M059J (cell line): ENCODE measurements at places on chromosomes 6 and 20.

GRCh38 chr6:25629198-25629576 is 22.8 kb upstream of the SCGN start:
- DNase-seq, result no peak

GRCh38 chr6:47129129-47129528 is 87.0 kb upstream of the ADGRF1 start:
- DNase-seq, result no peak

DNA sequence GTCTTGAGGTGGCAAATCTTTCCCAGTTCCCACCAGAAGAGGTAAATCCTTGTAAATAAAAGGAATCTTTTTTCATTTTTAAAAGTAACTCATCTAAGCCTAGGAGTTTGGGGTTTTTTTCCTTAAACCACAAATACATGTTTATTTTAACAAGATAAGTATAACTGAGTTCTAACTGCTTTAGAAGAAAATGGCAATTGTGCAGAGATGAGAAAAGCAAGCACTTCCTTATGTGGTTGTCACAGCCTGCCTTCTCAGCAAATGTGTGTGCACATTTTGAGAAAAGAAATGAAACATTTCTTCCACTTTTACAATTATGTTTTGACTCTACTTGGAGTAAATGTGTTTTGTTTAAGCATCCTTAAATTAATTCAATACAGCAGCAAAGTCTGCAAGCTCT is 17.7 kb downstream of the HCK start:
- peak; percentile 36 for DNase-seq

- DNase-seq, result peak; percentile 93
These were observed 309.9 kb upstream of the CDYL start for GRCh38 chr6:4466261-4466660.

DNA sequence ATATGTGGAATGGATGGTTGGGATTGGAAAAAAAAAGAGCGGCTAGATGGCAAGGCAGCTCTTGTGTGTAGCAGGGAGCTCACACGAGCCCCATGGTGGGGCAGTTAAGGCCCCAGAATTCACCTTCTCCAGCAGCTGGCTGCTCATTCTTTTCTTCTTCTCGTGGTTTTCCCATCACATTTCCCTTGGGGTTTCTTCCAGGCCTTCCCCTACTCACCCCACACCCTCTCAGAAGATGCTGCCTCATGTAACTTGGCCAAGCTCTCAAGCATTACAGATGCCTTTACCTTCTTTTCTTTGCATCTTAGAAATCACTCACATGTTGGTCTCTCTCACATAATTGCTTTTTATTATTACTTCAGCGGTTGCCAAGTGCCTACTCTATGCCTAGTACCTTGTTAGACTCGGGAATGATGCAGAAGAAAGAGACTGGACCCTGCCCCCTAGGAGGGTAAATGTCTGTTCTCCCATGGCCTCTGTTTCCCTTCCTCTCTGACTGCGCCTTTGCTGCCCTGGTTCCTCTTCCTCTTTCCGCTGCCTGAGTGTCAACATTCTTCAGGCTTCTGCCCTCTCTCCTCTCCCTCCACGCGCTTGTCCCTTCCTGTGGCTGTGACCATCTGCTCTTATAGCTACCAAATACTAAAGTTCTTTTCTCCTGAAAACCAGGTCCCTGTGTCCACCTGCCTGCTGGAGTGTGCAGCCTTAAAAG is 28.6 kb downstream of the PPARD start:
- no peak for DNase-seq

DNA sequence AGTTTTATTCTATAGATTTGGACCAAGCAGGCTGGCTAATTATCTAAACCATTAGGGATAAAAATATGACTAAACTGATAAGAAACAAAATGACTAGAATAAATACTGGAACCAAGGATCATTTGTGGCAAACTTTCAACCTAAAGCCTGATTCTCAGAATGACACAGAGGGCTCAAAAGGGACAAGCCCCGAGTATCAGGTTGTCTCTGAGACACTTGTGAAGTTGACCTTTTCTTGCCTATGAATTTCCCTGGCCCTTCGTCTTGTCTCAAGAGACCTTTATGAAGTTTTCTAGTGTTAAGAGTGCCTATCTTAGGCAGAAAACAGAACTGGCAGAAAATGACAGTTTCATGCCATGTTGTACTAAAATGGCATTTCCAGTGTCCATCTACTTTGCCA is 68.3 kb downstream of the IMPG1 start:
- DNase-seq, result no peak

DNA sequence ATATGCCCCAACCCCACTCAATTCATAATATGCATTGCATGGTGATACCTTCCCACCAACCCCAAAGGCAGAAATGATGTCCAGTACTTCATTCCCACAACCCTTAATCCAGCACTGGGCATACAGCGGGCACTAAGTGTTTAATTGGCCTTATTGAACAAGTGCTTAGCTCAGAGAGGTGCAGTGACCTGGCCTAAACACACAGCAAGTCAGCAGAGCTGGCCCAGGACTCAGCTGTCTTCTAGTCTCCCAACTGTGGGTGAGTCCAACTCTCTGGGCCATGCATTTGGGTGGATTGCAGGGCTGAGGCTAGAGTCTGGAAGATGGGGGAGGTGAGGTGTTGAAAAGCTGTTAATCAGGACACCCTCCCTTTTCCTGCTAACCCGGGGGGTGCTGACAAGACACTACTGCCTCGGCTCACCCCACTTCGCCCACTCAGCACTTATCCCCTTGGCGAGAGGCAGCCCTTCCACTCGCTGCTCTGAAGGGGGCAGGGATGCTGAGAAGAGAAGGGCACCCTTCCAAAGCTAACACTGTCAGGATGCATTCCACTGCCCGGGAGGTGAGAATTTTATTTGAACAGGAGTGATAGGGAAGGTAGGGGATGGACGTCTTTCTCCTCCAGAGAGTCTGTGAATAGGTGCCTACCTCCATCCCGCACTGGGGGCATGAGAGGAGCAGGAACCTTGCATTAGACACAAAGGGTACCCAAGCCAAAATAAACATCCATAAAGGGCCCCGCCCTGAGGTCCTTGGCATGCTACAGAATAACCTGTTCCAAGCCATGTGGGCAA is 14.2 kb downstream of the KCNK5 start:
- DNase-seq, result no peak

DNA sequence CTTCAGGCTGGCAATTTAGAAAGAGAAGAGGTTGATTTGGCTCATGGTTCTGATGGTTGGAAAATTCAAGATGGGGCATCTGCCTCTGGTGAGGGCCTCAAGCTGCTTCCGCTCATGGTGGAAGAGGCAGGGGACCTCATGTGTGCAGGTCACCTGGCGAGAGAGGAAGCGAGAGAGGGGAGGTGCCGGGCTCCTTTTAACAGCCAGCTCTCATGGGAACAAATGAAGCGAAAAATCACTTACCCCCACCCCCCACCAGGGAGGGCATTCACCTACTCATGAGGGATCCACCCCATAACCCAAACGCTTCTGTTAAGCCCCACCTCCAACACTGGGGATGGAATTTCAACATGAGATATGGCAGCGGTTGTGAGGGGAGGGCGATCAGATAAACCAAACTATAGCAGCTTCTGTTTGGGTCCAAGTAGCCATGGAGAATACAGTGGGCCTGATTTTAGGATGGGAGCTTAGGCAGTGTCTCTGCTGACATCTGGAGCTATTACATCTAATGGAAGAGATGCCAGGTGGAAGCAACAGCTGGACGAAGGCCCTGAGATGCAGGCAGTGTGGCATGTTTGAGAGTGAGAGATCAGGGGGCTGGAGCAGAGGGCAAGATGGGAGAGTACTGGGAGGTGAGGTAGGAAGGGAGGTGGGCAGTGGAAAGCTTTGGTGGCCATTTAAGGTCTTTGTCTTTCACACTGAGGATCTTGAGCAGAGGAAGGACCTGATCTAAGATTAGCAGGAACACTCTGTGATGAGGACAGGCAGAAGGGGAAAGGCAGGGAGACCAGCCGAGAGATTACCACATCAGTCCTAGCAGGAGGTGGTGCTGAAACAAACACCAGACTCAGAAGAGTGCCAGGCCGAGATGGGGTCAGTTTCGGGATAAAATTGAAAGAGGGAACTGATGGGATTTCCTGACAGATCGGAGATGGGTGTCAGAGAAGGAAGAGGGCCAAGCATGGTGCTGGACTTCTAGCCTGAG is 161.8 kb downstream of the NFATC2 start:
- DNase-seq, result no peak

GRCh38 chr20:51529758-51530157 is 12.8 kb downstream of the NFATC2 start:
- no peak for DNase-seq

DNA sequence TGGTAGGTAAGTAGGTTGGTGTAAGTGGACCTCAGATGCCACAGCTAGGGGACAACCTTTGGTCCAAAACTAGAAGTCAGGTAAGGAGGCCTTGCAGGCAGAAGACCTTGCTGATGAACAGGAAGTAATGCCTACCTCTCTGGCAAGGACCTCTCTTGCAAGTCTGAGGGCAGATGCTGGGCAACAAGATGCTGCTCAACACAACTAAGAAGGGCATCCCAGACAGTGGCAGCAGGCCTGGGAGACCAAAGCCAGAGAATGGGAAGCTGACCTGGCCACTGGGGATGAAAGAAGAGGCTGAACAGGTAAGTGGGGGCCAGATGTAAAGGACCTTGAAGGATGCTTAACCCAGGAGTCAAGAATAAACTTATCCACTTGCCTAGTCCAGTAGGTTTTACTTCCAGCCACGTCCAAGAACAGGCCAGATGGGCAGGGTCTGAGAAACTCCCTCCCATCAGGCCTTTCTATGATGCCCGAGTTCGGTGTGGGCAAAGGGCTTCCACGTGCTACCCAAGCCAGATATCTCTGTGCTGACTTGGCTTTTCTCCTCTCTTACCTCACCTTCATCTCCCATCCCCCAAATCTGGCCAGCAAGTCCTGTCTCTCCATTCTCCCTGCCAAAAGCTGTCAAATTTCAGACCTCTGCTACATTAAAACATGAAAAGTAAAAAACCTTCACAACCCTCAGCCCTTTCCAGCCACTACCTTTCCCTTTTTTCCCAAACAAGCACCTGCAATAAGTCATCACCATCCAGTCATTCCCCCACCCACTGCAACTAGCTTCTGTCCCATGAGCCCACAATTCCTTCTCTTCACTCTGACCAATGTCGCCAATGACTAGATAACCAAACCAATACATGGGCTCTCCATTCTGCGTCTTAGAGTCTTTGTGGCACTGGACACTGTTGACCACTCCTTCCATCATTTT is 11.5 kb upstream of the PLCG1 start:
- no peak for DNase-seq

DNA sequence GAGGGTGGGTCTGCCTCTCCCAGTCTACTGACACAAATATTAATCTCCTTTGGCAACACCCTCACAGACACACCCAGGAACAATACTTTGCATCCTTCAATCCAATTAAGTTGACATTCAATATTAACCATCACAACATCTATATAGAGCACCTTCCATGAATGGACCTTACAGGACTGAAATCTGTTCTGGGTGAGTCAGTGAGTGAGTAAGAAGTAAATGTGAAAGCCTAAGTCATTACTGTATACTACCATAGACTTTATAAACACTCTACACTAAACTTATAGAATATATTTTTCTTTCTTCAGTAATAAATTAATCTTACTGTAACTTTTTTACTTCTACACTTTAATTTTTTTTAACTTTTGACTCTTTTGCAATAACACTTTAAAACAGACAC is 993.8 kb upstream of the MAP3K7 start:
- DNase-seq, result no peak

GRCh38 chr20:39103732-39104131 is 141.6 kb downstream of the DHX35 start:
- peak; percentile 29 for DNase-seq

GRCh38 chr20:48571949-48572847 is 255.6 kb downstream of the PREX1 start:
- no peak for DNase-seq

DNA sequence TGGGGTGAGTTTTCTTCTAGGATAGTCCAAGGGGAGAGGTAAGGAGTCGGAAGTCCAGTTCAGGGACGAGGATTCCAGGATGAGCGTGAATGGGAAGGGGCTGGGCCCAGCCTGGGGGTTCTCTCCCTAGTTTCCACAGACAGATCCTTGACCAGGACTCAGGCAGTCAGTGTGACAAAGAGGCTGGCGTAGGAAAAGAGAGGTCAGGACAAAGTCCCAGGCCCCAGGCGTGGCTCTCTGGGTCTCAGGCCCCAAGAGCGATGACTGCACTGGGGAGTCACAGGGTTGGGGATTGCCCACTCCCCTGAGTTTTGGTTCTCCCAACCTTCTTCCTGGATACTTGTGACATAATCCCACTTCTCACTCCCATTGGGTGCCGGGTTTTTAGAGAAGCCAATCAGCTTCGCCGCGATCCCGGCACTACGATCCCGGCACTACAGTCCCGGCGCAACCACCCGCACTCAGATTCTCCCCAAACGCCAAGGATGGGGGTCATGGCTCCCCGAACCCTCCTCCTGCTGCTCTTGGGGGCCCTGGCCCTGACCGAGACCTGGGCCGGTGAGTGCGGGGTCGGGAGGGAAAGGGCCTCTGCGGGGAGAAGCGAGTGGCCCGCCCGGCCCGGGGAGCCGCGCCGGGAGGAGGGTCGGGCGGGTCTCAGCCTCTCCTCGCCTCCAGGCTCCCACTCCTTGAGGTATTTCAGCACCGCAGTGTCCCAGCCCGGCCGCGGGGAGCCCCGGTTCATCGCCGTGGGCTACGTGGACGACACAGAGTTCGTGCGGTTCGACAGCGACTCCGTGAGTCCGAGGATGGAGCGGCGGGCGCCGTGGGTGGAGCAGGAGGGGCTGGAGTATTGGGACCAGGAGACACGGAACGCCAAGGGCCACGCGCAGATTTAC is 46.2 kb upstream of the TRIM26 start:
- DNase-seq, result peak; percentile 89

- no peak for DNase-seq
These were observed 91.8 kb downstream of the REPS1 start for GRCh38 chr6:138896104-138896756.

DNA sequence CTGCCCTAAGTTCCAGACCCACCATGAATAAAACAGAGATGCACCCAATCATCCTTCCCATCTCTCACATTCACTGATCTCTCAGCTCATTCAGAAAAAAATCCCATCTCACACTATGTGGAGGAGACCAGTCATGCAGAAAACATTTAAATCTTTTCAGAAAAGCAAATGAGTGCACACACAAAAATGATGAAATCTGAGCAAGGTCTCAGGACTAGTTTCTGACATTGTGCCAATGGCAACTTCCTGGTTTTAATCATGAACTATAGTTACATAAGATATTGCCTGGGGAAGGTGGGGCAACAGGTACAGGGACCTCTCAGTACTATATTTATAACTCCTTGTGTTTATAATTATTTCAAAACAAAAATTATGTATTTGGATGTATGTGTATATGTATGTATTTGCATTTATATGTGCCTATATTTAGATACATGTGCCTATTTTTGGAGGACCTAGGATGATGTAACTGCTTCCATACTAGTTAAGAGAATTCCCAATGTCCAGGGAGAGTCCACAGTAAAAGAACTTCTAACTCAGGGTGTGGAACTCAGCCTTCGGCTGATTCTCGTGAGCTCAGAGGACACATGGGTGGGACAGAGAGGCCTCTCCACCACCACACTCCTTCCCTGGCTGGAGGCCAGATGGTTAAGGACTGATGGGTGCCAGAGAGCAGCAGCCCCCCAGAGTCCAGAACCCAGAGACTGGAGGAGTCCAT is 71.7 kb upstream of the MAP3K4 start:
- peak; percentile 88 for DNase-seq

GRCh38 chr6:170129691-170130171 is 161.1 kb downstream of the DLL1 start:
- no peak for DNase-seq
